ENCODE measurements at places on chromosomes 1 and 21.
A peak's percentile ranks its signal among the peaks of the same experiment; 100 is the strongest.

GRCh38 chr1:31822766-31823165 lies 6.9 kb upstream of the SPOCD1 start:
- no peak for DNase-seq

DNA sequence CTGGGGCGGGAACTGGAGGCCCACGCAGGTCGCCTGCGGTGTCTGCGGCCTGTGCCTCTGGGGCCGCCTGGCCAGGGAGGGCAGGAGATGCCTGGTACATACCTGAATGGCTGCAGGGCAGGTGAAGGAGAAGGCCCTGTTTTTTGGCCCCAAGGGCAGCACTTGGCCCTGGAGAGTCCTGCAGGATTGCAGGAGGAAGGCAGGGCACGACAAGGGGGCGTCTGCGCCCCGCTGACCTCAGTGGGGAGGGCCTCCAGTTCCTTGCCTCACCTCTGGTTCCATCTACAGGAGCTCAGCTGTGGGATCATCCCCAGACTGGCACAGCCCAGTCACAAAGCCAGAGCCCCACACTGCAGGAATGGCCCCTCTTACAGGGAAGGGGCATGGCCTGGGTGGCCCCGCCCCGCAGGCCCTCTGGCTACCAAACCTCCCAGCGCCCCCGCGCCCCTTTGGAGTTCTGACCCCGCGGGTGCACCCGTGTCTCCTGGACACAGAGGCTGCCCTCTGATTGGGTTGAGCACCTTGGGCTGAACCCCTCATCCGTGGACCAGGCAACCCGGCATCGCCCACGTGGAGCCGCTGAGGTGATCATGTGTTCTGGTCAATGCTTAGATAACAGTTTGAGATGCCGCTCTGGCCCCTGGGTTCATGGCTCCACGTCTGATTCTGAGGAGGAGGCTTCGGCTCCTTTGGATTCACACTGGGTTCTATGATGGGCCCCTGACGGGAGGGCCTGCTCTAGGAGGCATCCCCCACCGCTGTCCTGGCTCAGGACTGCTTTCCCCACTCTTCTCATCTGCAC lies 1.3 kb upstream of the PEX10 start:
- no peak for DNase-seq

- no peak for DNase-seq
Measured at GRCh38 chr1:243271996-243272395, 16.2 kb downstream of the SDCCAG8 start.

- DNase-seq, result no peak
Measured at GRCh38 chr1:79376106-79376505, 369.6 kb upstream of the ADGRL4 start.

GRCh38 chr21:44596068-44596725 lies 3.9 kb upstream of the KRTAP10-6 start:
- DNase-seq, result peak; percentile 82

- DNase-seq, result no peak
Measured at GRCh38 chr1:25628741-25629421, 12.3 kb downstream of the MAN1C1 start.

DNA sequence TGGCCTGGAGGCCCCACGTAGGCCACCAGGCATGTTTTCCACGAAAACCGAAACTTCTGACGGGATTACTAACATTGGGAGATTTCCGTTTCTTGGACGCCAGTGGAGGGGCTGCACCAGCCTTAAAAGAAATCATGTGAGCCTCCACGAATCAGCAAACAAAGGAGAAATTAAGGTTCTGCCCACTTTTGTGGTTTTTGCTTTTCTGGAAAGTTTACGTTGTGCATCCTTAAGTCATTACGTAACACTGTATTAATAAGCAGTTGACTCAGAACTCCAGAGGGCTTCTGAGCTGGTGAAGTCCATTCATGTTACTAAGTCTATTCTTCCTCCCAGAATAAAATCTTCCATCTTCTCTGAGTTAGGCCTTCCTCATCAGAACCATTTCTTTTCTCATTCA lies 168.5 kb downstream of the PSMG1 start:
- DNase-seq, result peak; percentile 76

- no peak for DNase-seq
Measured at GRCh38 chr1:199221371-199222150, 582.7 kb downstream of the PTPRC start.

Data from RCC 7860 (cell line).